ENCODE measurements at places on chromosomes 7 and 10.

DNA sequence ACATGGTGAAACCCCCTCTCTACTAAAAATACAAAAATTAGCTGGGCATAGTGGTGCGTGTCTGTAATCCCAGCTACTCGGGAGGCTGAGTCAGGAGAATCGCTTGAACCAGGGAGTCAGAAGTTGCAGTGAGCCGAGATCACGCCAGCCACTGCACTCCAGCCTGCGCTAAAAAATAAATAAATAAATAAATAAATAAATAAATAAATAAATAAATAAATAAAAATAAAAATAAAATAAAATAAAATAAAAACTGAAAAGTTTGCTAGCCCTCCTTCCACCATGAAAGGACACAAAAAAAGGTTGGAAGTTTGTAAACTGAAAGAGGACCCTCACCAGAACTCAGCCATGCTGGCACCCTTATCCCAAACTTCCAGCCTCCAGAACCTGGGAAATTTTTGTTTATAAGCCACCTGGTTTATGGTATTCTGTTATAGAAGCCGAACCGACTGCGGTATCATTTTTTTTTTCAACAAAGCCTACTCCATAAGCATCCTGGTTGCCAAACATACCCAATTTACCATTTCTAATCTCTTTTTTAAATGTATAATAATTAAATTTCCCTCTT, 448.2 kb downstream of the SEMA3D start:
- DNase-seq = no peak

GRCh38 chr7:5630670-5631069, 150.8 kb downstream of the RNF216 start:
- DNase-seq = no peak

- DNase-seq = no peak
Observed at GRCh38 chr7:297611-298374, 7.8 kb downstream of the FOXL3 start.

GRCh38 chr7:50939021-50939420, 156.3 kb upstream of the GRB10 start:
- no peak for DNase-seq

DNA sequence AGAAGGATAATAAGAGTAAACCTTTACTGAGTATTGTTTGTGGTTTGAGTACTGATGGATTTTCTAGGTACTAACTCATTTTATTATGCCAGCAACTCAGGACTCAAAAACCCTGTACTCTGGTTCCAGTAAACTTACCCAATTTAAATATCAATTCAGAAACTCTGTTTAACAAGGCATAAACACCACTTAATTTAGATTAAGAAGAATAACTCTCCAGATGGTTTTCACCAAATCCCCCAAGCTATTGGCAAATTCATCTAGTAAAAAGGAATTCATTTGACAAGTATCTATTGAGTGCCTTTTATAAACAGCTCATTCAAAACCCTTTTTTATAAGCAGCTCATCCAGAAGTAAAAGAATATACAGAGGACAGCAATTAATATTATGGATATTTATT, 572.4 kb downstream of the PHTF2 start:
- no peak for DNase-seq

- no peak for DNase-seq
Observed at GRCh38 chr10:88413412-88413811, 169.7 kb downstream of the RNLS start.

DNA sequence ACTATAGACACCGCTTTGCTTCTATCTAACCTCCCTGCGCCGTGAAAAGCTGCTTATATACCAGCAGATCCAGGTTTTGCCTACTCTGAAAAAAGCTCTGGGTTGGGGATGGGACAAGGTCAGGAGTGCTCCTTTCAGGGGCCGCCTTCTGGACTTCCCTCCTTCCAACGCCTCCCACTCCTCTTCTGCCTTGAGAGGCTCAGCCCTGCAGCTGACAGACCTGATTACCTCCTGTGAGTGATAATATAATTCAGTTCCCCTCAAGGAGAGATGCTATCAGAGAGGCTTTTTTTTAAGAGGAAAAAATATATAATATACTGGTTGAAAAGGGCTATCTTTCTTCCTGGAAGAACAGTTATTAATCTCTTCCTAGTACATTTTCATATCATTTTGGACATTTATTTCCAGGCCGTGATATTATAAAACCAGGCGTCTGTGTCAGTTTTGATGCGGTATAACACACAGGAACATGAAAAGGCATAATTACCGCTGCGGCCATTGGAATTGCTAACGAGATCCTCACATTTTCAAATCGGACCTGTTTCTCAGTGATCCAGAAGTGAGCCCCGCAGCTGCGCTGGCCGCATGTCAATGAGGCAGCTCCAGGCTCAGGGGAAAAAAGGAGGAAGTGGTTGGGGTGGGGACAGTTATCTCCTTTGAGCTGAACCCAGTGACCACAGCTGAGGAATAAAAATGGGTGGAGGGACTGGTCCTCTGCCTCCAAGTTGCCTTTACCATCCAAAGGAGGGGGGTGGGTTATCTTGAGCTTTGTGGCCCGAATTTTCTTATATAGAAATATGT, 457.1 kb downstream of the TYW1 start:
- DNase-seq = no peak

- no peak for DNase-seq
Observed at GRCh38 chr10:33483124-33483815, 148.8 kb upstream of the NRP1 start.

DNA sequence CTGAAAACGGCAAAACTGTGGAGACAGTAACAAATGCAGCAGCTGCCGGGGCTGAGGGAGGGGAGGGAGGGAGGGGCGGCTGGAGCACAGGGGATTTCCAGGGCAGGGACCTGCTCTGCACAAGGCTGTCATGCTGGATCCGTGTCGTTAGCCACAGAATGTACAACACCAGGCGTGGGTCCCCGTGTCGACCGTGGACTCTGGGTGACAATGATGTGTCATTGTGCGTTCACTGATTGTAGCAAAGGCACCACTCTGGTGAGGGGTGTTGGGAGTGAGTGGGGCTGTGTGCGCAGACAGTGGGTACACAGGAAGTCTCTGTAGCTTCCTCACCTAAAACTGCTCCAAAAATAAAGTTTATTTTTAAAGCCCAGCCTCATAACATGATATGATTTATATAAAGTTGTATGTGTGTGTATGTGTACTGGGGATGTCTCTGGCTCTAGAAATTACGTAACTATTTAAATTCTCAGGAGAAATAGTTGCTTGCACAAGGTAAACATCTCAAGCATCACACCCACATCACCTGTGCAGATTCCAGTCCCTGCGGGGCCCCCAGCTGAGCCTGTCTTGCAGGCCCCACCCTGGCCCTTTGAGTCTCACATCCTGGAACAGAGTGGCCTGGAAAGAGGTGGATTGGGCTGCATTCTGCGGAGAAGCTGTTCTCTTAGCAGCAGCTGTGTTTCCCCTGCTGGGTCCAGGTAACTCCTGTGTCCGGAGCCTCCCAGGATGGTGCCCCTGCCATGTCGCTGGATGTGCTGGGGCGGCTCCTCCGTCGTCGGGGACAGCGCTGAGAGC, 135.7 kb downstream of the DYNC2I1 start:
- no peak for DNase-seq

DNA sequence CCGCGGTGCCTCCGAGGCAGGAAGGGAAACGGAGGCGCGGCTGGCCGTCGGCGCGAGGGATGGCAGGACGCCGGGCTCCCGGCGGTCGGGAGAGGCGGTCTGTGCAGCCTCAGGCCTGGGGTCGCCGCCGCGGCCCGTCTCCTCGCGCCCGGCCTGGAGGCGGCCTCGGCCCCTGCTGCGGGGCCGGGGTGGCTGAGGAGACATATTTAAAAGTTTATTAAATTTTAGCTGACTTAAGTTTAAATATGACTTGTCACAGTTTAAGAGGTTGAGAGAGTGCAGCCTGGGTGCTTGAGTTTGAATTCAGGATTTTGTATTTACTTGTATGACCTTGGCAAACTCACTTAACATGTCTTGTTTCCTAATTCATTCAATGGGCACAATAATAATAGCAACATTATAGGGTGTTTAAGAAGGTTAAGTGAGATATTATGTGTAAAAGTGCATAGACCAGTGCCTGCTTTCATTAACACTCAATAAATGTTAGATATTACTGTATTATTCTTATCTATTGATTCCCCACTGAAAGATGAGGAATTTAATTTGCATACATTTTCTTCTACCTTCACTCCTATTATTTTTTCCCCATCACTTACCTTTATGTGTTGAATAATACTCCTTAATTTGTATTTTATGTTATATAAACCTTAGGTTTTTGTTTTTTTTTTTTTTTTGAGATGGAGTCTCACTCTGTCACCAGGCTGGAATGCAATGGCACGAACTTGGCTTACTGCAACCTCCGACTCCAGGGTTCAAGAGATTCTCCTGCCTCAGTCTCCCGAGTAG, 718 bp downstream of the DYNC2I1 start:
- DNase-seq = no peak

DNA sequence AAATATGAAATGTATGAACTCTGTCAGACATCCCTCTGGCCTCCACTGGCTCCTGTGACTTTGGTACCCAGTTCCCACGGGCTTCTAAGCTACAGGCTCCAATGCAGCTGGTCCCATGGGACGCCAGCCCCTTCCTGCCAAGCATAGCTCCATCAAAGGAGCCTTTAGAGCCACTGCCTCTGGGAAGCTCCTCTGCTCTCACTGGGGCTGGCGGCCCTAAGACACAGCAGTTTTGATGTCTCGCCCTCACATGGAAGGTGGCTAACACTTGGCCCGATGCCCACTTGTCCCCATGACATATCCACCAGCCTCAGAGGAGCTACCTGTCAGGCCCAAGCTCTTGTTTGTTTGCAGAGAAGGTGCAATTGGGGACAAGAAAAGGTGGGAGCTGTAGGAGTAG, 453.7 kb upstream of the LRRN3 start:
- no peak for DNase-seq

- peak; percentile 24 for DNase-seq
Observed at GRCh38 chr7:131284702-131285419, 42.8 kb upstream of the MKLN1 start.

- no peak for DNase-seq
Observed at GRCh38 chr7:100974021-100974420, 4.7 kb downstream of the MUC12 start.

GRCh38 chr10:44298713-44299112, 86.2 kb downstream of the CXCL12 start:
- no peak for DNase-seq

GRCh38 chr10:28926932-28927331, 249.6 kb downstream of the BAMBI start:
- no peak for DNase-seq

DNA sequence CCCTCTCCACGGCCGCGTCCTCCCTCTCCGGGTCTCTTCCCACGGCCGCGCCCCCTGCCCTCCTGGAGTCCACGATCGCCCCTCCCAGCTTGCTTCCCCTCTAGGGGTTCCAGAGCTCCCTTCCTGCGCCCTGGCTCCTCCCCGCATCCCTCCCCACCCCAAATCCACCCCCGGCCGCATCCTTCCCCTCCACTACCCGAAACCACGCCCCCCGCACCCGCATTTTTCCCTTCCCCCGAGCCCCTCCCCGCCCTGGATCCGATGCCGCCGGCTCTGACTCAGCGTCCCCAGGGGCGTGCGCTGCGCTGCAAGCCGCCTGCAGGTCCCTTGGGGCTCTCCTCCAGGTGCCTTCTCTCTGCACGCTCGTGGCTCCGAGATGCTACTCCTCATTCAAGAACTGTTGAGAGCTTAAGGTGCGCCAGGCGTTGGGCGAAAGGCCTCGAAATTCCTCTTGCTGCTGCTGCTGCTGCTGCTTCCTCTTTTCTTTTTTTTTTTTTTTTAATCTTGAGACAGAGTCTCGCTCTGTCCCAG, 372 bp upstream of the TMEM130 start:
- DNase-seq = no peak

GRCh38 chr7:97272237-97272975, 154.9 kb downstream of the SDHAF3 start:
- DNase-seq = no peak

DNA sequence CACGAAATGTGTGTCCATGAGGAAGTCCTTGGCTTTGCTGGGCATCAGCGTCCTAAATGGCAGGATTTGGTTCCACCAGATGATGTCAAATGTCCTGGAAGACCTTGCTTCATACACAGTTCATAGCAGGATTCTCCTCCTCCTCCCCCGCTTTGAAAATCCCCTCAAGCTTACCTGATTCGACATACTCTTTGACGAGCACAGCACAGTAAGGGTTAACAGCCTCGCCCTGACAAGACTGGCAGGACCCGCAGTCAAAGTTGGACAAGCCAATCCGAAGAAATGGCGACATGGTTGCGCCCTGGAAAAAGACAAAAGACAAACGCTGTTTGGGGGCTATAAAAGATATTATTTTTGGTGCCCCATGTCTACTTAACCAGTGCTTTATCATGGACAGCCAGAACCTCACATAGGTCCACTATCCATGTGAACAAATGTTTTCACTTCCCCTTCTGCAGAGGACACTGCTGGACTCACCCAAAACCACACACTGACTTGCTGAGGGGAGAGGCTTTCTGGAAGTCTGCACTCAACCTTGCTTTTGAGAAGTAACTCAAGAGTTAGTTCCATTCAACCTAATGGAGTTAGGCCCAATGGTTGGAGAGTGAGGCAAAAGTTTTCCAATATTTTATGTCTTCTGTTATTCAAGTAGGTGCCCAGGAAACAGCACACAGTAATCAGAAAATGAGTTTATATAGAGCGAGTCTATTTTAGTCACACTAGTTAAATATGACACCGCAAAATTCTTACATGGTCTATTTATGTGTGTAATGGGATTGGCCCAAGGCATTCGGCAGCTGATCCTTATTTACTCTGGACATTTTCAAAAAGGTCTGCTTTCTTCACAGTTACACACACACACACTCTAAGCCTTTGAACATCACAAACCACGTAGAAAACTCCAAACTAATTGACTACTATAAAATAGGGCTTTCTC, 65.0 kb downstream of the PRKCQ start:
- no peak for DNase-seq

- DNase-seq = no peak
Observed at GRCh38 chr7:108810756-108811385, 241.2 kb downstream of the DNAJB9 start.

DNA sequence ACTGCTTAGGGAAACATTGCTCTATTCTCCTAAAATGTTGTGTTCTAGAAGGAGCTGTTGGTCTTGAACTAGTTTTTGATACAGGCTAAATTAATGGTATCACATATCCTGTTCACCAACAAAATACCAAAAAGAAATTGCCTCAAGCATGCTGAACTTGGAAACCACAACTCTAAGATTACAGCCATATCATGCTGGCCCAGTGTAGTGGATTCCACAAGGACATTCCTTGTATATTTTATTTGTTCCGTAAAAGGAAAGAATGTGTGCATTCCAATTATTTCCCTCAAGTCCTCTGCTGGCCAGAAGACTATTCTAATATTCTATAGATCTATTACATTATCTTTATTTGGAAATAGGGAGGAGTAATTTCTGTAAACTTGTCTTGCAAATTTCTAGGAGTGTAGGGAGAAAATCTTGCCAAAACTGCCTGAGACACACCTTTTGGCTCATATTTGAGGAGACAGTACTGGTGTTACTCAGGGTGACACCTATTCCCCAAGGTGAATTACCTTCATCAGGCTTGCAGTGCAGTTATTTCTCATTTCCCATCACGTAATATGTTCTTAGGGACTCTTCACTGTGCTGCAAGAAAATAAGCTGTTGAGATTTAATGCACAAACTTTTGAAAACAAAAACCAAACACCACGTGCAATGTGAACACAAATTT, 1.9 kb upstream of the NEBL start:
- no peak for DNase-seq

GRCh38 chr10:32972460-32972859, 14.4 kb upstream of the ITGB1 start:
- no peak for DNase-seq

- no peak for DNase-seq
Observed at GRCh38 chr10:12499076-12499986, 150.0 kb downstream of the CAMK1D start.

- no peak for DNase-seq
Observed at GRCh38 chr10:110510086-110510485, 12.4 kb downstream of the DUSP5 start.
